Ascending aorta (tissue), 2 donors: ENCODE measurements at places on chromosomes 2 and 18. TPM values are rescaled to one million over a fixed set of nuclear protein-coding genes. Genes with fewer than 3 reads are reported as not detected.

- no peak for DNase-seq
- no peak overlapping the region for H3K4me3 ChIP-seq
- H3K27ac ChIP-seq = no peak overlapping the region
- no peaks in the 10 kb centered on the region for H3K4me1 ChIP-seq
- no peaks in the 10 kb centered on the region for H3K36me3 ChIP-seq
Observed at GRCh38 chr2:78427170-78427569, 598.3 kb upstream of the REG3G start.

DNA sequence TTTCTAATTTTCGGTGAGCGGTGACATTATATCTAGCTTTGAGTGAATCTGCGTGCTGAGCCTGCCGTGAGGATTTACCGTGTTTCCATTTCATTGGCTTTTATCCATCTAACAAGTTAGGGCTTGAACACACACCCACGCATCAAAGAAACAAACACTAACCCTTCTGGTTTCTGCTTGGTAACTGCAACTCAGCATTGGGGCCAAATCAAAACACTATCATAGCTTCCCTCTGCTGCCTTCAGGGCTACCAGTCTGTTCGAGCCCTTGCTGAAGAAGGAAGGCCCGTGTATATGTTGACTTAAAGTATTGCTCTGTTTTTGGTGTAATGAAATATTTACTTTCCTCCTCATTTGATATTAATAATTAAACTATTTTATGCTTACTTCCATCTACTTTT is 227.2 kb downstream of the PHLPP1 start:
- no peak overlapping the region for H3K4me3 ChIP-seq
- peaks cover 6% of the 10 kb centered on the region for H3K36me3 ChIP-seq
- H3K4me1 ChIP-seq = peaks cover 6% of the 10 kb centered on the region
- no peaks in the 10 kb centered on the region for H3K27me3 ChIP-seq
- DNase-seq = no peak
- no peak overlapping the region for H3K27ac ChIP-seq

DNA sequence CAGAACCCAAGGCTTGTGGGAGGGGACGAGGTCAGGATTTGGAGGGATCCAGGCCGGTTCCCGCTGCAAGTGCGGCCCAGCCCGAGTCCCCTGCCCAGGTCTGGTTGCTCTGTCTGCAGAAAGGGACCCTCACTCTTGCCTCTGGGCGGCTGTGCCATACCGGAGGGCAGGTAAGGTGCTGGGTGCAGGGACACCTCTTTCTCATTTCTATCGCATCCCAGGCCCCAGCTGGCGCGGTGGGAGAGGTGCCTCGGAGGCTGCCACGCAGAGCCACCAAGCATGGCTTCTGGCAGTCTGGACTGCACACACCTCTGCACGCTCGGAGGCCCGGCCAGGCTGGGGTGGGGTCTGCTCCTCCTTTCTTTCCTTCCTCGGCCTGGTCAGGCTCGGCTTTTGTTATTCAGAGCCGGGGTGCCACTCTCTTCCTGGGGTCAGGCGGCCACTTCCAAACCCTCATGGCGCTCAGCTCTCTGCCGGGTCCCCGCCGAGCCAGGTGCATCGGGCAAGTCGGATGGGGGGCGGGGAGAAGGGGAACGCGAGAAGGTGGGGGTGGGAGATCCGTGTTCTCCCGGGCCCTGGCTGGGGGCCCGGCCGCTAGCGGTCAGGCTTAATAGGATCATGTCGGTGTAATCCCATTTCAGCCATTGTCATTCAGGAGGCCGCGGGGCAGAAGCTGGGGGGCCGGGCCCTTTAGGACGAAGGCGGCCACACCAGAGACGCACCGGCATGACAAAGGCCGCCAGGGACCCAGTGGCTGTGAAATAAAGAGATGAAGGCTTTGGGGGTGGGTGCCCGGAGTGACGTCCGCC is 9.0 kb downstream of the GBX2 start:
- H3K27me3 ChIP-seq = peaks cover 4% of the 10 kb centered on the region
- H3K4me1 ChIP-seq = peaks cover 6% of the 10 kb centered on the region
- DNase-seq = no peak
- H3K27ac ChIP-seq = no peak overlapping the region

GRCh38 chr2:230937362-230937761 is 12.3 kb upstream of the GPR55 start:
- H3K4me3 ChIP-seq = no peak overlapping the region
- H3K27ac ChIP-seq = no peak overlapping the region
- no peaks in the 10 kb centered on the region for H3K36me3 ChIP-seq
- H3K4me1 ChIP-seq = no peaks in the 10 kb centered on the region
- DNase-seq = no peak

GRCh38 chr2:239726091-239726591 is 299.0 kb downstream of the NDUFA10 start:
- DNase-seq = no peak
- no peak overlapping the region for H3K27ac ChIP-seq
- H3K36me3 ChIP-seq = no peaks in the 10 kb centered on the region

- H3K27ac ChIP-seq = no peak overlapping the region
- H3K4me3 ChIP-seq = no peak overlapping the region
- DNase-seq = no peak
- H3K36me3 ChIP-seq = no peaks in the 10 kb centered on the region
- no peaks in the 10 kb centered on the region for H3K4me1 ChIP-seq
Observed at GRCh38 chr2:236984046-236984445, 101.6 kb upstream of the COPS8 start.

DNA sequence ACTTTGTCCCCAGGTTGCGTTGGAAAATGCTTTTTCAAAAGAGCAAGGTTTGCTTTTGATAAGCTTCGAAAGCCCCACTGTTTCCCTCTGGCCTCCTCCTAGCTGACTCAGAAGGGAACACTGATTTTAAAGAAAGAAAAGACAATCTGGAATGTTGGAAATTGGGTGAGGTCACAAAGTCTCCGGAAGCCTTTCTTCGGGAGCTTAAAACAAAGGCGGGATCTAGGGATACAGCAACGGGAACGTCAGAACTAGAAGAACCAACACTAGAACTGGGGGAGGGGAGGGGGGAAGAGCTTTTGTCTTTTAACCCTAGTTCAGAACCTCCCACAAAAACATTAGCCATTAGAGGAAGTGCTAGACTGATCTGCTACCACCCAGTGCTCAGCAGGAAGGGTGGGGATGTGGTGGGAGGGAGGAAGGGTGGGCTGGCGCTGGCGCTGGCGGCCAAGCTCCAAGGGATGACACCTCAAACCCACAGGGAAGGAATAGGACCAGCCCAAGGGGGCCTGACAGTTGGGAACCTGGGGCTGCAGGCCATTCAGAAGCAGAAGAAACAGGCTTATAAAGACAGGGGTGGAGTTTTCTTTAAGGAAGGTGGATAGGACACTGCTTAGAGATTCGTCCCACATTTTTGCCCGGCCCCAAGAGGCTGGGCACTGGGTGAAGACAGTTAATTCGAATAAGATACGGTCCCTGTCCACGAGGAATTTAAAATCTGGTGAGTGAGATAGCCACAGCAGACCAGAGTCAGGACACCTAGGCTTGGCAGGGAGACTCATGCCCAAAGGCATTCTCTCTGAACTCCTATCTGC is 1.7 kb downstream of the TMSB10 start:
- H3K27ac ChIP-seq = peak overlapping the region; percentile 94
- peak overlapping the region; percentile 85 for H3K4me3 ChIP-seq
- H3K36me3 ChIP-seq = no peaks in the 10 kb centered on the region
- peak; percentile 84 for DNase-seq
- no peaks in the 10 kb centered on the region for H3K27me3 ChIP-seq

DNA sequence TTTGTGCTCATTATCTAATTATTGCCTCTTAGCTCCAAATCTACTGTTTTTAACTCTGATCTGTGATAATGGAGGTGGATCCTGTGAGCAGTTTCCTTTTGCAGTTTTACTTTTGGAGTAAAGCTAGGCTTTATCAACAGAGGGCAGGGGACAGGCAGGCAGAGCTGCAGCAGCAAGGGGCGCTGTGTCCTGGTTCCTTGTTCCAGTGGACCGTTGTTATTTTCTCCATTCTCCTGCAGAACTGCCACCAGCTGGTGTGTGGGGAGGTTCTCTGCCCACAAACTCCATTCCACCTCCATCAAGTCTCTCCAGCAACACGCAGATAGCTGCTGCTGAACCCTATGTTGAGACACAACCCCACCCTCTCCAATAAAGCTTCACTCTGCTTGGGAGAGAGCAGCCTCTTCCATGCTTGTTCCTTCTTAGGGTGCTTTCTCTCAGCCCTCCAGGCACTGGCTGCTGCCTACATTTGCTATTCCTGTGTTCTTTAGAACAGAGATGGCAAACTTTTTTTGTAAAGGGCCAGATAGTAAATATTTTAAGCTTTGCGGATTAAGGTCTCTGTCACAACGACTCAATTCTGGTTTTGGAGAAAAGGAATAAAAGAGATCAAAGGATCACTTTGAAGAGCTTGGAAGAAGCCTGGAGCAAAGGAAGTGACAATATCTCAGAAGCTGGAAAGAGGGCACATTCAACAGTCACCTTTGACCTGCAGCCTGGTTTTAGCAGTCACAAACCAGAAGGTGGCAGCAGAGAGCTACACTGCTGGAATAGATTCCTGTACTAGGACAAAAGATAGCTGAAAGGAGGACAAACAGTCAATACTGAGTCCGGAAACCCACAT is 208.8 kb downstream of the CCDC178 start:
- no peaks in the 10 kb centered on the region for H3K36me3 ChIP-seq
- no peak for DNase-seq
- no peaks in the 10 kb centered on the region for H3K4me1 ChIP-seq
- H3K27ac ChIP-seq = no peak overlapping the region
- H3K4me3 ChIP-seq = no peak overlapping the region

GRCh38 chr18:54509793-54510192 is 81.3 kb upstream of the DYNAP start:
- H3K27me3 ChIP-seq = no peaks in the 10 kb centered on the region
- DNase-seq = no peak
- no peaks in the 10 kb centered on the region for H3K36me3 ChIP-seq
- no peaks in the 10 kb centered on the region for H3K4me1 ChIP-seq
- no peak overlapping the region for H3K4me3 ChIP-seq

DNA sequence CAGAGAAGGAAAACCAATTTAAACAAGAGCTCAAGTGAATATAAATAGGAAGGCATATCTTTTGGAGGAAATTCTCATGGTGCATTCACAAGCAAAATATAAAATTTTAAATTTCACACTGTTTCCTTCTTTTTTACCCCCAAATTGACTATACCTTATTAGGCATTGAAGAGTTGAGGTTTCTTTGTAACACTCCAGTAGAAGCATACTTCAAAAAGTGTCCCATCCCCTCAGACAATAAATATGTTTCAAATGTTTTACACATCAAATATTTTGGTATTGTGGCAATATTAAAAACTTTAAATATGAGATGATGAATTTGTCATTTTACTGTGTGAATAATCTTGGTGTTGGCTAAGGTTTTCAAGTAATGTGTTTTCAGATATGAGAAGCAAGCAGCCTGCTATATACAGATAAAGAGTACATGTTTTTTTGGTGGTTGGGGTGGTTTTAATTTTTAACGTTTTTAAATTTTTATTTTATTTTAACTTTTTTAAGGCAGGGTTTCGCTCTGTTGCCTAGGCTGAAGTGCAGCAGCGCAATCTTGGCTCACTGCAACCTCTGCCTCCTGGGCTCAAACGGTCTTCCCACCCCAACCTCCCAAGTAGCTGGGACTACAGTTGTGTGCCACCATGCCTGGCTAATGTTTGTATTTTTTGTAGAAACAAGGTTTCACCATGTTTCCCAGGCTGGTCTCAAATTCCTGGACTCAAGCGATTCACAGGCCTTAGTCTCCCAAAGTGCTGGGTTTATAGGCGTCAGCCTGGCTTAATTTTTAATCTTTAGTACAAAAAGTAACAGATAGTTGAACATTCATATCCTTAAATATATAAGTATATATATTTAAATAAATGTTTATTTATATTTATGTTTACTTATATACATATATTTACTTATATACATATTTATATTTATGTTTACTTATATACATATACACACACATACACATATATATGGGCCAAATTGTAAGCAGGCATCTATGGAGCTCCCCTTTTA is 36.5 kb upstream of the DLX1 start:
- H3K27me3 ChIP-seq = no peaks in the 10 kb centered on the region
- no peak overlapping the region for H3K4me3 ChIP-seq
- no peak overlapping the region for H3K27ac ChIP-seq
- no peak for DNase-seq

- peak within 1 kb of the TSS; percentile 75 for H3K4me3 ChIP-seq
- no peaks in the 10 kb centered on the region for H3K36me3 ChIP-seq
- DNase-seq = peak; percentile 92
- no peaks in the 10 kb centered on the region for H3K27me3 ChIP-seq
- H3K4me1 ChIP-seq = peaks cover 16% of the 10 kb centered on the region
- H3K27ac ChIP-seq = peak within 1 kb of the TSS; percentile 96
Observed at GRCh38 chr2:238287737-238288649, at the start of gene PER2. Gene PER2 (minus strand): TSS chr2:238288610. CDS start chr2:238277936, 10,674 bp downstream.

- no peaks in the 10 kb centered on the region for H3K36me3 ChIP-seq
- peaks cover 5% of the 10 kb centered on the region for H3K4me1 ChIP-seq
- H3K4me3 ChIP-seq = no peak overlapping the region
- H3K27me3 ChIP-seq = no peaks in the 10 kb centered on the region
Observed at GRCh38 chr2:236629961-236630872, 60.6 kb downstream of the ACKR3 start.

GRCh38 chr2:26805241-26805676 is 19.4 kb downstream of the CENPA start:
- no peaks in the 10 kb centered on the region for H3K27me3 ChIP-seq
- no peaks in the 10 kb centered on the region for H3K4me1 ChIP-seq
- H3K36me3 ChIP-seq = no peaks in the 10 kb centered on the region
- no peak overlapping the region for H3K27ac ChIP-seq

The MARCHF4 gene
- total RNA-seq = not detected

The GPR17 gene
- not detected for total RNA-seq

The SRD5A2 gene
- total RNA-seq = not detected

The CPLX4 gene
- total RNA-seq = not detected

The SIX3 gene
- total RNA-seq = not detected

The CELF4 gene
- not detected for total RNA-seq

The CD28 gene
- 4.0 TPM for total RNA-seq

The COLEC12 gene
- 9.5 TPM for total RNA-seq
